ENCODE measurements at places on chromosomes 1 and 21.

GRCh38 chr21:45297329-45297728, 9.6 kb upstream of the POFUT2 start:
- DNase-seq = no peak

DNA sequence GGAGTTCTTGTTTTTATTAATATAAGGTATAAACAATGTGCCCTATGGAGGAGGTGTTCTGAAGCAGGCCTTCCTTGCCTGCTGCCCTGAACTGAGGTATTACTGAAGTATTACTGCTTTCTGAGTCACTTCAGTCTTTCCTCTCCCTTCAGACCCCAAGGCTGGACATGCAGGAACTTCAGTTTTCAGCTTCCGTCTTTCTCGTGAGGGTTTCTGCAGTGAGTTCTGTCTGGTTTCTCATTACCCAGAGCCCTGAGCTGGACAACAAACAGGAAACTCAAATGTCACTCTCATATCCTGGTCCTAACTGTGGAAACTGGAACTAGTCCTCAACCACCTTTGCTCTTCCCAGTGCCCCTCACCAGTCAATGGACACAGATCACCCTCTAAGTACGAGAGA, 46.8 kb downstream of the ELAVL4 start:
- DNase-seq = no peak

DNA sequence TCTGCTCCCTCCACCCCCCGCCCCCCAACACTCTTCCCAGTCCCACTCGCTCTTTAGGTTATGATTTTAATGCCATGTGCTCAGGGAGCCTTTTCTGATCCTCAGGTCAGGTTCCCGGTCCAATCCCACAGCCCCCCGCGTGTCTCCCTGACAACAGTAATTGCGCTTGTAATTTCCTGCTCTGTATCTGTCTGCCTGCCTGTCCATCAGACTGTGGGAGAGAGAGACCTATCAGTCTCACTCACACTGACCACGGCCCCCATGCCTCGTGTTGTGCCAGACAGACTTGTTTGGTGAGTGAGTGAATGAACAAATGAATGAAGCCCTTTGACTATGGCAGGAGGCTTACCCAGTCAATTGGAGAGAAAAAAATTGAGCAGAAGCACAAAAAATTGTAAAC, 50.8 kb upstream of the ECE1 start:
- DNase-seq = no peak

DNA sequence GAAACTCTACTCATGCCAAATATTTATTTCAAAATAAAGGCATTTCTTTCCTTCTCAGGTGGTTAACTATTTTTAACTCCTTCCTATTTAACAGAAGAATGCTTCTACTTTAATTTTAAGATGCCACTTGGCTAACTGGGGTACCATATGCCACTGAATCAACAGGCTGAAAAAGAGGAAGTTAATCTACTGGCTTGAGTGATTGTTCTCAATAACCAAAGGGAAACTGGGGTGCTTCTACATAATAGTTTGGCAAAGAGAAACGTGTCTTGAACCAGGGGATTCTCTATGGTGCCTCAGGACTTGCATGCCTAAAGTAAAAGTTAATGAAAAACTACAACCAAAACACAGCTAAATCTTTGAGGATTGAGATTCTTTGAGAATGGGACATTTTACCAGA, 142.6 kb downstream of the DENND1B start:
- no peak for DNase-seq

DNA sequence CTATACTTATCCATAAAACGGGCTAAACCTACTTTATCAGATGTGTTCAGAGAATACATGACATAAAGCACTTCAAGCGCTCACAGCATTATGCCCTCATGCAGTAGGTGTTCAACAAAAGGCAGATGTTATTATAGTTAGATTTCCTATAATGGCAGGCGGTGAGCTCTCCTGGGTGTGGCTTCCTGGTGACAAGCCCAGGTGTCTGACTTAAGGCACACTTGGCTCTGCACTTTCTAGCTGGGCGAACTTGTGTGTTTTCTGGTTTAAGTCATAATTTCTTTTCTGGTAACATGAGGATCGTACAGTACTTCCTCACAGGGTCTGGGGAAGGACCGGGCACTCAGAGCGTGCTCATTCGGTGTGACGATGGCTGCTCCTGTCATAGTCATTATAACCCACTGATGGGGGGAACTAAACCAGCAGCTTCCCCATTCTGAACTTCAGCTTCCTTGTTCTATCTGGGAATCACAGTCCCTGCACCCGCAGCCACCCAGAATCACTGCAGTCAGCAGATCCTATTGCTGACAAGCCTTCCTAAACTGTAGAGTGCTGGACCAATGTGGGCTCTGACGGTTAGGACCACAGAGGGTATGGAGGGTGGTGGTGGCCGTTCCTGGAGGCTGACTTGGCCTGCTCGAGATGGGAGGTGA, 52.8 kb downstream of the IGSF21 start:
- no peak for DNase-seq

DNA sequence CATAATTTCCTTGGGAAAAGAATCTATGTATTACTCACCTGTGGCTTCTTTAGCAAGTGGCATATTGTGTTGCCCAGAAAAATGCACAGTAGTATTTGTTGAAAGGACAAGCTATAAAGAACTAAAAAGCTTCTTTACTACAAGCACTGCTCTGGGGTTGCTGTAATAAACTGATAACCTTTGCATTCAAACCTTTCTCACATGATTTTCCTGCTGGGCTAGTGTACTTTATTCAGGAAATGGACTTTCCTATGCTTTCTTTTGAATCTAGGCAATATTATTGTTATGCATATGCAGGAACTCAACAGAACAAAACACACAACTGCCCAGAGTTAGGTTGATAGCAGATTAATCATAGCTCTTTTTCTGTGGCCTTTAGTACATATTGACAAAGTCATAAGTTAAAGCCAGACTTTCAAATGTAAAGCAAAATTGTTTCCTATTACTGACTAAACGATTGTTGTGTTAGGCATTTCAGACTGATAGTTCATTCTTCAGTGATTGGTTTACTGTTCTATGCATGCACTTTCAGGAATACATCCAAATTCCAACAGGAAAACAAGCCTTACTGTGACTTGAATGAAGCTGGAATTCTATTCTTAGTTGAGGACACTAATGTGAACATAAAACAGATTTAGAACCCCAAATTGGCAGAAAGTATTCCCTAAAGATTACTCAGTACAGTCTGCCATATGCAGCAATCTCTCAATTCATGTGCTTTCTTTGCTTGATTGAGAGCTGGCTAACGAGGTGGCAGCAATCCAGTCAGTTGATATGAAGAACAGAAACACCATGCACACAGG, 564.3 kb upstream of the NEGR1 start:
- DNase-seq = no peak

GRCh38 chr1:157262422-157262821, 124.2 kb upstream of the ETV3 start:
- no peak for DNase-seq

- no peak for DNase-seq
Observed at GRCh38 chr1:158037866-158038359, 44.5 kb downstream of the KIRREL1 start.

DNA sequence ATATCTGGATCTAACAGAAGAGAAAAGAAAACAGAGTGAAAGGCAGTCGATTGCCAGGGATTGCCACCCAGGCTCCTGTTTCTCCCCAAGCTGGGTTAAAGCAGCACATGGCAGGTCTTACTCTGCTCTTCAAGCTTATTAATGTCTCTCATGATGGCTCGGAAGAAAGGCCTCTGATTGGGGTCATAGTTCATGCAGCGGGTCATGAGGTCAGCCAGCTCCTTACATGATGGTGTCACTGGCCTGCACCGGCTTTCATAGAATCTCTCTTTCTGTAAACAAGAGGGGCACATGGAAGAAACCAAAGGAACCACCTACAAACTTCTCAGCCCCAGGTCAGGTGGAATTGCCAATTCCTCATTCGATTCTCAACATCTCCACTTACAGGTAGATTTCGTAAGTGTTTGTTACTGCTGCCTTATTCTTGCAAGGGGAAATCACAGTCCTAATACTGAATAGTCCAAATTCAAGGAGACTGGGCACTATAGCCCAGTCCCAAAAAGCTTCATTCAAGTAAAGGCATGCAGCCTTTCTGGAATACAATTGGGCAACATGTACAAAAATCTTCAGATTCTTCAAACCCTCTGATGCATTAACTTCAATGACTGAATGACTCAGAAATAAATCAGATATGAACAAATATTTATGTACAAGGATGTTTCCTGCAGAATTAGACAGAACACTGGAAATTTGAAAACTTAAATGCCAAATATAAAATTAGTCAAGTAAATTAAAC, 96.6 kb downstream of the RAVER2 start:
- DNase-seq = no peak

- no peak for DNase-seq
Observed at GRCh38 chr1:160639652-160640051, 7.2 kb downstream of the SLAMF1 start.

DNA sequence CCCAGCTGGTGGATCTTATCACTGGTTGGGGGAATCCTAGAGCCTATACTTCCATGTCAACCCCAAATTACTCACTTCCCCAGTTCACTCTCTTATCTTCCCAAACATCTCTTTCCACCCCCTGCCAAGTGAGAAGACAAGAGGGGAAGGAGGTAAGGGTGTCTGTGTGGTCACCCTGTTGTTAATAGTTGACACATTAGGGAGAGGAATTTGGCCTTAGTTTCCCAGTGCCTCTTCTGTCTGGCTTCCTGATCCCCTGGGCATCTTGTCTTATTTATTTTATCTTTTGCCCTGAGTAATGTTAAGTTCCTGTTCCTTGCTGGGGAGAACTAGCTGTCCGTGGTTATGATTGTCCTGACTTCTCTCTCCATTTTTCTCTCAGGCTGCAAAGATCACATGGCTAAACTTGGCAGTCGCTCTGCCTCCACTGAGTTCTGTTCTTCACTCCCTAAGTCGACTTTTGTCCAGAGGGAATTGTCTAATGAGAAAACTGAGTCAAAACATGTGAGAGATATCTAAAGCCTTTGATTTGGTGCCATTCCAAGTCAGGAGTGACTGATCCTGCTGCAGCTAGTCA, 157.1 kb upstream of the SYT6 start:
- no peak for DNase-seq

DNA sequence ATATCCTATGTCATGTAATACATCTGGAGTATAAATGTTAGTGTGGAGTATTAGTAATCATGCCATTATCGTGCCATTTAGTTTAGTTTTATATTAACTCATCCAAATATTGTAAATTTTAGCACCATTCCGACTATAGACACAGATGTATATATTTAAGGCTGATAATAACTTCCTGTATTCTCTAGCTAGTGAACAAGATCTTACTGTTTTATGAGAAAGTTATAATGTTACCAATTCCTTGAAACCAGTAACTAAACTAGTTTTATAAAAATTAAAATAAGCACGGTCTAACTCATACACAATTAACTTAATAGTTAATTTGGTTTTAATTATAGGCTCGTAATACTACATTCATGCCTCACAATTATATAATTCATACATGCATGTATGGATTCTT, 808.6 kb downstream of the USP25 start:
- no peak for DNase-seq

- DNase-seq = no peak
Observed at GRCh38 chr1:83766241-83766691, 232.7 kb downstream of the TTLL7 start.

DNA sequence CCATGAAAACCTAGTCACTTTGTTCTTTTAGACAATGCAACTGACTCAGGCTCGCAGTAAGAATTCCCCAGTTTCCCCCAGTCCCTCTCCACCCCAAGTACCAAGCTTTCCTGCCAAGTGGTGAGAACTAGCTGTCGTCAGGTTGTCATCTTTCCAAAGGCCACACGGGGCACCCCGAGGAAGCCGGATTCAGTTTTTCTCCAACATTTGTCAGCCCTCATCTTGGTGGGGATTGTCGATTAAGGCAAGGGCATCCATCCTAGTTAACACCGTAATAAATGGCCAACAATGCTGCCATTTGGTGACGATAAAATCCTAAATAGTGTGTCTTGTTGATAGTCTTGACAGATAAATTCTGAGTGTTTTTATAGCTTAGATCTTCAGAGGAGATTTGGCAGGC, 55.9 kb upstream of the PROX1 start:
- no peak for DNase-seq

GRCh38 chr1:90486996-90487395, 230.1 kb downstream of the BARHL2 start:
- DNase-seq = no peak

- DNase-seq = no peak
Observed at GRCh38 chr1:60133000-60133673, 59.6 kb upstream of the C1orf87 start.
